ENCODE measurements at places on chromosomes 3 and 15. TPM values are rescaled to one million over a fixed set of nuclear protein-coding genes. Genes with fewer than 3 reads are reported as not detected.
A peak's percentile ranks its signal among the peaks of the same experiment; 100 is the strongest.

DNA sequence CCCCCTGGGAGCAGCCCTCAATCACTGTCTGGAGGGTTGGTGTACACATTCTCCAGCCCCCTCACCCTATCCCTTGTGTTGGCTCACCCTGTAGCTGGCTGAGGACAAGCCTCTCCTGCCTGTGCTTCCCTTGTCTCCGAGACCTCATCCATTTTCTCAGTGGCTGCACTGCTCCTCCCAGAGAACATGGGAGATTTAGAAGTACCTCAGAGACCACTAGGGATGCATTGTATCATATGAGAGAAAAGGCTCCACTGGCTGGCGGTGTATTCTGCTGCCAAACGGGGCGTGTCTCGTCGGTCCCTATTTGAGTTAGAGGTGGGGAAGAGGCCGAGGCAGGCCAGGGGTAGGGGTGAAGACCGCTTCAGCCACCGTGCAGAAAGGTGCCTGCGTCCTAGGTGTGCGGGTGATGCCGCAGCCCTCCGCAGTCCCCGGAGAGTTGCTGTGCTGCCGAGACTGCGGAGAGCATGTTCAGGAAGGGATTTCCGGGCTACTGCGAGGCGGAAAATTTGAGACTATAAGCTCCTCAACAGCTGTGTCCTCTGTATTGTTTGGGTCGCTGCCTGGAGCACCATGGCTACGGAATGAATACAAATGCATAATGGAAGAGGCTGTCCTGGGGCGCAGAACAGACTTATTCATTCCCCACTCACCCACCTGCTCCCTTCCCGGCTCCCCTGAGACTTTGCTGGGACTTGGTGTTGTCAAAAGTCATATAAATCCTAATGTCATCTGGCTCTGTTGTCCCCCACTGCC, 43.8 kb downstream of the SPSB4 start:
- DNase-seq, result peak; percentile 87

DNA sequence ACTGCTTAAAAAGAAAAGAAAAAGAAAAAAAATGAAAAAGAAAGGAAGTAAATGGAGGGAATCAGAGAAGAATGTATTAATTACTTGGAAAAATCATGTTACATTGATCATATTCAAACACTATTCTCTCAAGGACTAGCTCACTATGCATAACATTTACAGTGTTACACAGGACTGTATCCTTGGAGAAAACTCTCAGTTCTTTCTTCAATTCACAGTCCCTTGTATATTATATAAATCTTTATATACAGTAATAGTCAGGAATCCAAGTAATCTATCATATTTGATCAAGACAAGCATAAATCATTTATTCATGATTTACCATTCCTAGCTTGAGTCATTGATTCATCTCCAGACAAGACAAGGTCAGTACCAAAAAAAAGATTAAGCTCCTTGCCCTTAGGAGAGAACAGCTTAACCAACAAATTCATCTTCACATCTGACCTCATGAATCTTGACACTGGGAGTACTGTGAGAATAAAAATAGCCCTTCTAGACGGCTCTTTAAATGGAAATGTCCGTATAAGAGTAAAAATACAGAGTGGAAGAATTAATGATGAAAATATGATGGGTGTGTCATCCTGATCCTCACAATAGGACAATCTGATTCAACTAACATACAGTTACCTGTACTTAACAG, 980.4 kb downstream of the NAALADL2 start:
- DNase-seq, result no peak

DNA sequence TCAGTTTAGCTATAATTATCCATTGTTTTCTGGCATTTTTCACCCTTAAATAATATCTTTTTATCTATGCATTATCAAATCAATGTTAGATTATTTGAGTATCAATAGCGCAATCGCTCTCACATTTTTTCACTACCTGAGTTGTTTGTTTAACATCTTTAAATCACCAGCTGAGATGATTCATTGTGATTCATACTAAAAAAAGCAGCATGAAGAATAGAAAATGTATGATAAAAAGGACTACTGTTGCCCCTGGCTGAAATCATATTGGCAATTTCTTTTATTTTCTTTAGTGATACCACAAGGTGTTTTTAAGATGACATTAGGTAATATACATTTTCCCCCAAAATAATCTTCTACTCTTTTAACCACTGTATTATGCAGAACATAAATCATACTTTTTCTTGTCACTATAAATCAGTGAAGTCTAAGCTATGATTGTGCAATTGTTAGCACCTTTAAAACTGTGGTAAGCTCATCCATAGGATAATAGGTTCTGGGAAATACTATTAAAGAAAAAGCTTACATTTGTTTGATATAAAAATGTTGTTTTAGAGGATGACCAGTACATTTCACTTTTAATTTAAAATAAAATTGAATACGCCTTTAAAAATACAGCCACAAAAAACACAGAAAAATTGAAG, 889.1 kb downstream of the NAALADL2 start:
- no peak for DNase-seq

DNA sequence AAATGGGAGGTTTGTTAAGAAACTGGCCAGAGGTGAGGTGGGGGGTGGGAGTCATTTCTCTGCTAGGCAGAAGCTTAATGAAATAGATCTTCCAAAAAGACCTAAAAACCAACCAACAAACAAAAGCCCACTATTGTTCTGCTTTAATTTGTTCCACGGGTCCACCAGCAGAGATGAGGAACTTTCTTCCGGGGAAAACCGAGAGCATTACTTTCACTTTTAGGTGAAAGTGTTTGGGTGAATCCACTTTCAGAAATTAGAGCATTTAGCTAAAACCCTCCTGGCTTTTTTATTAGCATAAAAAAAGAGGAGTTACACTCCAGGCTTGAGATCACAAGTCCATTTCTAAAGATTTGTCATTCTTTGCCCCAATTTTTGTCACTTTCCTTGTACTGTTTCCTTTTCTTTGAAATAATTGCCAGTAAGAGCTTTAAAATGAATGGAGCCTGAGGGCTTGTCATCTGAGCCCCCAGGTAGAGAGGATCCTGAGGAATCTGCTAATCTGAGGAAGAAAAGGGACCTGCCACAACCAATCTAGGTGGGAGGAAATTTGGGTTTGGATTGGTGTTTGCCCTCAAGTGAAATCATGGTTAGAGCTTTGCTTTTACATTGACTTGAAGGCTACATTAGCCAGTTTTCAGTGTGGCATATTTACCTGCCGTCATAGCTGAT, 667.6 kb downstream of the NAALADL2 start:
- DNase-seq, result no peak

- no peak for DNase-seq
These were observed 32.4 kb upstream of the HES1 start for GRCh38 chr3:194103505-194103904.

DNA sequence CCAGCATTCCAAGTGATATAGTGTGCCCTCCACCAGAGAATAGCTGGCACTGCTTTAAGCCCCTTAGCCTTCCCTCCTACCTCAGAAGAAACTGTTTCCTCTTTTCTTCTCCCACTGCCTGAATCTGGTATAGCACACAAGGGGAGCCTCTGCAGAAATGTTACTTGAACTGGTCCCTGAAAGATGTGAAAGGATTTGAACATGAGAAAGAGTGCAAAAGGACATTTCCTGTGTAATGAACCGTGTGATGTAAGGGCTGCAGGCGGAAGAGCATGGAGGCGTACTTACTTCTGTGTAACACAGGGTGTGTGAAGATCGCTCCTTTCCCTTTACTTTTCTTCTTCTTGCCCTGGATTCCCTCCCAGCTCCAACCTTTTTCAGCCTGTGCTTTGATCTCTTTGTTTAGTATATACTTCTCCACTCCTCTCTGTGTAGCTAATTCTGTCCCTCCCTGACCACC, 8.4 kb downstream of the TMOD3 start:
- no peak for DNase-seq

- no peak for DNase-seq
These were observed 588.3 kb upstream of the NAALADL2 start for GRCh38 chr3:174270841-174271240.

GRCh38 chr15:67165254-67166253, 88.9 kb downstream of the AAGAB start:
- DNase-seq, result peak; percentile 67

GRCh38 chr3:131223373-131224289, 157.9 kb upstream of the NUDT16 start:
- no peak for DNase-seq

DNA sequence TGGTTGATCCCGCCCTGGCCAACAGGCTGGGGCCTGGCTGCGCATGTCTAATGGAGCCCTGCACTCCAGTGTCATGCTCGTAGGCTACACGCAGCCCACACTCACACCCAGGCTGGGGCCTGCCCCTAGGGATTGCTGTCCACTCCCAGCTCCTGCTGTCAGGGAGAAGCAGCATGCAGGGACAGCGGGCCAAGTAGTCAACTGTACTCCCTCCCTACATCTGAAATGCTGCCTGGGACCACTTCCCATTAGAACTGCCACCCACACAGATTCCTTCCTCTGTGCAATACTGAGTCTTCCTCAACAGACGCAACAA, 16.1 kb downstream of the ALS2CL start:
- DNase-seq, result peak; percentile 84

TRIM59 gene
- 0.19 TPM for total RNA-seq

UBL7 gene
- 44.6 TPM for total RNA-seq

CD86 gene
- total RNA-seq, result 3.7 TPM

SLC33A1 gene
- 17.6 TPM for total RNA-seq

SCAANT1 gene
- not detected for total RNA-seq

ISL2 gene
- not detected for total RNA-seq

DCP1A gene
- 16.3 TPM for total RNA-seq

HCN4 gene
- 16.6 TPM for total RNA-seq
